NCI-H1436 treated with DMSO at 0.1 percent for 48 hours (cell line): ENCODE measurements at places on chromosomes 7 and 10.

DNA sequence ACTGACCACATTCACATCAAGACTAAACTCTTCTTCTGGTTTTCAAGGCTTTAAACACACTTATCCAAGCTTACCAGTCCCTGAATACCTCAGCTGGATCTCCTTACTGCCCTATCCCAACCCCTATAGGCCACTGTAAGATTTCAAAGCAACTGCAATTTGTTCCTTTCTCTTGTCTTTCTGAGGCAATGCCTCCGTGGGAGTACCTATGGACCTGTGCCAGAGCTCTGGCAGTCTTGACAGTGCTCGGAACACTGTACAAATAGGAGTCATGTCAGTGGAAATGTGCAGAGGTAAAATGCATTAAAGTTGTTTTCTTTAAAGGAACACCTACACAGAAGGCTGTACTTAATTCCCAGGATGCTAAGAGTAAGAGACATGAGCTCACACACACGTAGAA lies 124.7 kb downstream of the CNOT4 start:
- no peak for DNase-seq

- no peak for DNase-seq
Observed at GRCh38 chr7:1054861-1055450, 10.6 kb downstream of the GPR146 start.

DNA sequence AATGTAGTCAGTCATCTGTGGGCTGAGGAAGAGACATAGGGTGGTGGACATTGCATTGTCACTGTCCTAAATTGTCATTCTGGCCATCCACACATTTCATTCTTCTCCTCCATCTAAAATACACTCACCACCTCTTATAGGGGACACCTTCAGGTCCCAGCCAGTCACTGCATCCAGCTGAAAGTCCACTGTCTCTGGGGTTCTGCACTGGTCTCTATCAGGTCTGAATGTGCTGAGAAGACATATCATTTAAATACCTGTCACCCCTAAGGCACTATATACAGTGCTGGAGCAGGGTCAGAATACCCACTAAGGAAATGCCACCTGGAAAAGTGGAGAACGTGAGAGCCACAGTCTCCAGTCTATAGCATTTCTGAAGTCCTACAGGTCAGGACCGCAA lies 29.6 kb downstream of the SH2D4B start:
- no peak for DNase-seq

DNA sequence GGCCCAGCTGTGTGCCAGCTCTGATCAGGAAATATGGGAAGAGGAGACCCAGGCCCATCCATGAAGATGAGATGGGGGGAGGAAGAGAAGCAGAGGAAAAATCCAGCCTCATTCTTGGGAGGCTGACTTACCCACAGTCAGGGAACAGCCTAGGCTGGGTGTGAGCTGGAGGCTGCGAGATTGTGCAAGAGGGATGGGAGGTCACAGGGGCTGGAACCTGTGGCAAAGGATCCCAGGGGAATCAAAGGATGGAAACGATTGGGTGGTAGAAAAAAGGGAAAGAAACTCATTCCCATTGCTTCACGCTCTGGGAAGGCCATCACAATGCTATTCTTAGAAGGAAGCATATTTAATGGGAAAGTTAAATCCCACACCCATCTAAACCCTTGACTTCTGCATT lies 26.7 kb upstream of the CRHR2 start:
- no peak for DNase-seq

DNA sequence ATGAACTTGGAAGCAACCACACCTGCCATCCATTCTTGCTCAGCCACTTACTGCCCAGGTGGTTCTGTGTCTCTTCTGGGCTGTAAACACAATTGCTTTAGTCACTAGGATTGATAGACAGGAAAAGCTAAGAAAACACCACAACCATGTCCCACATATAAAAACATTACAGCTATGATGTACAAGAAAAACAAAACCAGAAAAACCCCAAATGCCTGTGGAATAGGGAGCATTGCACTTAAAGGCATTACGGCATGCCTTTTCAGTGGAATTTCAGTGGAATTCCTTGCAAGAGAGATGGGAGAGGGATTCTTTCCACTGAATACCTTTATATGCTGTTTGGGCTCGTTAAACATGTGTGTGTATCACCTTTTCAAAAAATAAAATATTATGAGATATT lies 44.2 kb upstream of the GPR26 start:
- no peak for DNase-seq

GRCh38 chr10:31644931-31645633 lies 283.5 kb downstream of the ARHGAP12 start:
- DNase-seq = no peak

GRCh38 chr7:138834583-138834982 lies 36.6 kb upstream of the ATP6V0A4 start:
- no peak for DNase-seq

DNA sequence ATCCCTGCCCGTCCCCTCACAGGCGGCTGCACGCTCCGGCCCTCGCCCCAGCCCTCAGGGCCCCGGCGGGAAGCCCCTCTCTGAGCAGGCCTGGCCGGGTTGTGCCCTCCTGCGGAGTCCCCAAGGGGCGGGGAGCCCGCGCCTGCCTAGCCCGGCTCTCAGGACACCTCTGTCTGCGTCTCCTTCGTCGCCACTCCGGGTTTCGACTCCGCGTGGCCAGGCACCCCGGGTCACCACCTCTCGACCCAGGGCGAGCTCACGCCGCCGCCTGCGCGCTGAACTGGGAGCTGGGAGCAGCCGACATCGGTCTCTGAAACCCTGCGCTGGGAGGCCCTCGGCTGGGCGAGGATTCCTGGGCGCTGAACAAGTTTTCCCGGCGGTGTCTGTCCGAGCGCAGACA lies 6.2 kb upstream of the OGDHL start:
- no peak for DNase-seq

- no peak for DNase-seq
Observed at GRCh38 chr10:21724020-21724589, 190.1 kb downstream of the MLLT10 start.

DNA sequence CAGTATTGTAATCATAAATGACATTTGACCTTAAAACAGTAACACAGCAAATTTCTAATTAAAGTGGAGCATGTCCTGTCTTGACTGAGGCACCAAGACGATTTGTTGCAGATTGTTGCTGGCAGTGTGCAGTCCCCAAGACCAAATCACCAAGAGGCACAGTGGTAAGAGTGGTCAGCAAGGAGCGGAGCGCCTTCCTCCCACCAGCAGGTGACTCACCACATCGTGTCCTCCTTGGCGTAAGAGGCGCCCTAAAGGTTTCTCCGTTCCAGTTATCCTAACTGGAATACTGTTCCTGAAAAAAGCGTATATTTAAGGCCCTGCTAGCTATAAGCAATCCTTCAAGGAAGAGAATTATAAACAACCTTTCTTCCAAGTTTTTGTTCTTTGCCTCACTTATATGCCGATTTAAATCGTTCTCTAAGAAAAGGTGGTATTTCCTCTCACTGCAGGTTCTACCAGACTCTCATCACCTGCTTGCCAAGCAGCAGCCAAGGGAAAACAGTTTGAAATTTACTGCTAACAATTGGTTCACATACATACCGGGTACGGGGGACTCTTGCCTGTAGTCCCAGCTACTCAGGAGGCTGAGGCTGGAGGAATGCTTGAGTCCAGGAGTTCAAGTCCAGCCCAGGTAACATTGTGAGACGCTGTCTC lies 10.7 kb upstream of the REPIN1 start:
- no peak for DNase-seq

GRCh38 chr7:131249003-131249402 lies 78.7 kb upstream of the MKLN1 start:
- DNase-seq = no peak

- DNase-seq = no peak
Observed at GRCh38 chr10:122148876-122149560, 122.1 kb upstream of the BTBD16 start.

DNA sequence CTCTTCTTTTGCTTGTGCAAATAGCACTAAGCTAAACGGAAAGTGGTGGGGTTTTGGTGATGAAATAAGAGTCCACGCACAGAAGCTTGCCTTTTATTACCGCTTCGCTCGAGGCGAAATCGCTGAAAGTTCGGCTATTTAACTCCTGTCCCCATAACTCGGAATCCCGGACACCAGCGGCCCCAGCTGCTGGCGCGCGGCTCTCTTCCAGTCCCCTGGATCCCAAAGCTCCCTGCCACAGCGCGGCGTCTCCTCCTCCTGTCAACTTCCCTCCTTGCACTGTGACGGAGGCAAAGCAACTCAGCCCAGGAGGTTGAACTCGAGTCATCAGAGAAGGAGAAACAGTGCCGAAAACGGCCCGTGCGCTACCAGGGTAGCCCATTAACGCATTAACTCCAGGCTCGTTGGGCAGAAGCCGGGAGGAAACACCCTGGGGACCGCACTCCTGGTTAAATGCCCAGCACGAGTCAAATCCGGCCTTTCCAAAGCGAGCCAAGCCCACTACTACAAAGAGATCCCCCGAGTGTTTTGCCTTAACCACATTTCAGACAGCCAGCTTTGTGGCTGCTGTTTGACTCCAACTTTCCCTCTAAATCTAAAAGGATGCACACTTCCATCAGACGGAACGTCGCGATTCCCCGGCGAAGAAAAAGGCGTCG lies 1.3 kb downstream of the SEMA3D start:
- DNase-seq = no peak

- no peak for DNase-seq
Observed at GRCh38 chr10:63268149-63268797, 135.1 kb downstream of the NRBF2 start.

DNA sequence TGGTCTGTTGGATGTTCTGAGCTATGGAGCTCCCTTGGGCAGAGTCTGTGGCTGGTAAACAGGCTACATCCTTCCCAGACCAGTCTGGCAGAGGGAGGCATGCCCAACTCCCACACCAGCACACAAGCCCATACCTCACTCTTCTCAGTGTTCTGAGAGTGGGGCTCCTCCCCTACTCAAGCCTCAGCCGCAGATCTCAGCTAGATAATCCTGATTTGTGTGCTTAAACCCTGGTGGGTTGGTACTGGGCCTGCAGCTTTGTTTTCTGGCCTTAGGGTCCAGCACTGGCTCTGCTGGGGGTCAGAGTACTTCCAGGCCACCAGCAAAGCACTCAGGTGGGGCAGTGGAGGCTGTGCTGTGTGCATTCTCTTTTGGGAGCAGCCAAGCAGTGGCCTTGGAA lies 70.4 kb downstream of the MGAM2 start:
- DNase-seq = no peak

DNA sequence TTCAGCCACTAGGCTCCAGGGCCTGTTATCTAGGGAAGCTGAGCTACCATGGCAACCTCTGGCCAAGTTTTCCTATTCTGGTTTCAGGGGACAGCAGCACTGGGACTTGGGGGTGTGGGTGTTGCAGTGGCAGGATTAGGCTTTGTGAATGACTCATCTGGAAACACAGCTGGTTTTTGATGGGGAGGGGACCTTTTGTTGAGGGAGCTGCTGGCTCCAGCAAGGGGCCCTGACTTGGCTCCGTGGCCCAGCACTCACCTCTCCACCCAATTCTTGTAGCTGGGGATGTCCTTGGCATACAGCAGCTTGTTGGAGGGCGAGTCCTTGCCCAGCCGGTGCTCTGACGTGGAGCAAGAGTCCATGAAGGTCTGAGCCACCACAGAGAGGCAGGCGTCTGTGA lies 435.9 kb downstream of the PLXNA4 start:
- DNase-seq = no peak

GRCh38 chr7:130982160-130982638 lies 248.2 kb upstream of the KLF14 start:
- DNase-seq = no peak

DNA sequence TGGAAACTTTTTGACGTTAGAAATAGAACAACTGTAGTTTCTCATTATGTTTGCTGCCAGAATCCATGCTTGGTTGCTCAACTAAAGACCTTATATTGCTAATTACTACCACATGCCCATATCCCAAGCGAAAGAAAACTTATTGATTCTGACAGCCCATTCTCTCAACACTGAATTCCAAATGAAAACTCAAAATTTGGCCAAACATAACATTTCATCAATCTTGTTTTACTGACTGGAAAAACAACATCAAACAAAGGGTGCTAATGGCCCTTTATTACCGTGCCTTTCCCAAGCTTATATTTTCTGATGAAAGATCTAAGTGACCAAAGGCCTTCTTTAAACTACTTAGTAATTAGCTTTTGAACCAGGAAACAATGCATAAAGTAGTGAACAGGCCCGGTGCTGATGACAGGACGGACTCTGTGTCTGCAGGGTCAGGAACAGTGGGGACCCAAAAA lies 531.8 kb downstream of the KCNMA1 start:
- no peak for DNase-seq

DNA sequence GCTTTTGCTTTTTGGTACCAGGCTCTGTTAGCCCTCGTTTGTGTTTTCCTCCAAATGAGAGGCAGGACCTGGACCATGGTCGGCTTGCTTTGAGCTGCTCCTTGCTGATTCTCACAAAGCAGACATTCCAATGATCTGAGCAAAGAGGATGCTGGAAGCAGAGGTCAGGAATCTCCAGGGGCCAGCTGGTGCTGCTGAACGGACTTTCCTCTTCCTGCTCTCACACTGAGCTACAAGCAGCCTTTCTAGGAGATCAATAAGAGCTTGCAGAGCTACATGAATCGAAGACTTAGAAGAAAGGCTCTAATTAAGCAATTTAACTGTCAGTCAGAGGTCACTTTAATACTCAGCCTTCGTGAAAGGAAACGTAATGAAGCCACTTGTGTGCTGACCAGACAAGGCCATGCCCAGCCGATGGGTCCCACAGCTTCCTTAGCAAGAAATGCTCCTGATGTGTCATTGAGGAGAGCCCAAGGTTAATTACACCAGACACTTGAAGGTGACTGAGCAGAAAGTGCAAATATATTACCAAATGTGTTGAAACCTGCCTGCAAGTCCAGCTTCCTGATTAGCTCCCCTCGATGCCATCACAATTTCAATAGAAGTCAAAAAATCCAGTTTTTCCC lies 151.3 kb upstream of the RSU1 start:
- DNase-seq = no peak

DNA sequence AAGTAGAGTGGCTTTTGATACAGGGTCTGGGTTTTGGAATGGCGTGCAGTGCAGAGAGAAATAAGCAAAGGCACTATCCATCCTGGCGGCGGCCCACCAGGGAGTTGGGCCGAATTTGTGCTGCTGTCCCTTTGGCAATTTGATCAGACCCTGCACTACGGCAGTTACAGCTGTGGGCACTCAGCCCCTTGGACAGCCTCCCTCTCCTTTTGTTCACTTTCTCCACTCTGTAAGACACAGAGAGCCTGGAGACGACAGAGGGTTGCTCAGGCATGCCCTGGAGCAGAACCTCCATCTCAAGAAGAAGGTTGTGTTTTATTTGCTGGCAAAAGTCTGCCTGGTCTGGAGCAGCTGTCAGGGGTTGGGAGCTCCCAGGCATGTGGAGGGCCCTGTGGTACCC lies 55.8 kb downstream of the LHPP start:
- DNase-seq = no peak
